Posterior vena cava (tissue), 2 donors: ENCODE measurements at places on chromosomes 4 and X. TPM values are rescaled to one million over a fixed set of nuclear protein-coding genes. Genes with fewer than 3 reads are reported as not detected.

Gene EFNB1
- 18.9 TPM for total RNA-seq

Gene SYTL4
- total RNA-seq, result 7.1 TPM

Gene HAUS3
- 11.8 TPM for total RNA-seq

Gene GAGE12F
- total RNA-seq, result not detected

Gene RTL3
- total RNA-seq, result 1.7 TPM

Gene PALLD
- total RNA-seq, result 791 TPM

Gene LIMCH1
- 38.7 TPM for total RNA-seq

Gene ITIH6
- total RNA-seq, result not detected

GRCh38 chr4:169485791-169486742 lies 126.3 kb downstream of the NEK1 start:
- no peak for DNase-seq

DNA sequence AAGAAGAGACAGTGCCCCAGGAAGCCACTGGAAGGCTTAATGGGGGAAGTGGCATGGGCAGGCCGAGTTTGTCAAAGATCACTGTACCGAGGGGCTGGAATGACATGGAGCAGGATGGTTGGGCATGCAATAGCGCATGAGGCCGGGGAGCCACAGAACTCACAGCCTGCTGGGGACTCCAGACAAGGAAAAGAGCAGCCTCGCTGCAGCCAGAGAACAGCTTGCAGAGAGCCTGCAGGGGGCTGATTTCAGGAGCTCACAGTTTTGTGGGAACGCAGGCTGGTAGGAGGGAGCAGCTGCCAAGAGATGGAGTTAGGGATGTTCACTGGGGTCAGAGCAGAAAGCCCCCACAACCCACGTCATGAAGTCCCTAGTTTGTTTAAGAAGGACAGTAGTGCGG lies 45.4 kb downstream of the STOX2 start:
- DNase-seq, result no peak

- DNase-seq, result no peak
Observed at GRCh38 chr4:81214144-81214880, 710 bp downstream of the PRKG2 start.

GRCh38 chr4:17688011-17688441 lies 73.6 kb downstream of the MED28 start:
- no peak for DNase-seq

DNA sequence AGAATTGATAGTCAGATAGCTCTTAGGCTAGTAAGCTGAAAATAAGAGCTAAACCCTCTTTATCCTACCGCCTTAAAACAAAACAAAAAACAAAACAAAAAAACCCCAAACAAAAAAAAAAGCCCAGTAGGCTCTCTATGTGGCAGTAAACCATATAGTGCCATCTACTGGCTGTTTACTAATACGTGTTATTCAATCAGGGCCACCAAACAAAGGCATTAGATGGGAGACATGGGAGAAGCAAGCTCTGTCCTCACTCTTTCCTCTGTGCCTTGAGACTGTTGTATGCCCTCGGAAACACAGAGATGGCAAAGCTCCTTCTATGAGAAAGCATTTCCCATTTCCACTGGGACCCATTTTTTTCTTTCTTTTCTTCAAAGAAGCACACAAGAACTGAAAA lies 148.8 kb upstream of the MID1 start:
- DNase-seq, result no peak

- no peak for DNase-seq
Observed at GRCh38 chrX:136192839-136193414, 45.6 kb downstream of the FHL1 start.

DNA sequence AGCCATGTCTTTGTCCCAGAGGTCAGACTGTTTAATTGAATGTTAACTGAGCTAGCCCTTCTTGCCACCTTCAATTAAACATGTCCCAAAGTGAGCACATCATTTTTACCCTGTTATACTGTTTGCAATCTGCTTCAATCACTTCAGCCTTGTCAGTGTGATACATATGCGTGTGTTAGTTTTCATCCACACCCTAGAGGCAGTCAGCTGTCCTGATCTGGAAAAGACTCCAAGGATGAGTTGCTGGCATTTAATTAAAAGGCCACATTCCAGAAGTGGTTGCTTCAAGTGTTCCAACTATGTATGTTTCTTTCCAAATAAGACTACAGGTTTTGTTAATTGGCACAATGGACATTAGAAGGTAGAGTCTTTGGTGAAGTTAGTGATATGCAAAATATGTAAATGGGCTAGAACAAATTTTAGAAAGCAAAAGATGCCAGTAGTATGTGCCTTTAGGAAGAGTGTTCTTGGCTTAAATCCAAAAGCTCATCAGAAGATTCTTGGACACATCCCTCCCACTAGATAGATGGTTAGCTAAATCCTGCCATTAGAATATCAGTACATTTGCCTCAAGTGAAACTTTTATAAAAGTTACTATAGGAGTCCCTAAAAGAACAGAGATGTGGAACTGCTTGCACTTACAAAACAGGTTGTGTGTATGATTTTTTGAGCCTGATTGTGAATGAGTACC lies 79.5 kb upstream of the SLIT2 start:
- no peak for DNase-seq

GRCh38 chrX:13123857-13124345 lies 79.5 kb upstream of the FAM9C start:
- DNase-seq, result no peak

GRCh38 chr4:38868059-38868960 lies 704 bp downstream of the FAM114A1 start:
- DNase-seq, result peak; percentile 85

GRCh38 chr4:88823058-88823919 lies 125.7 kb upstream of the NAP1L5 start:
- peak; percentile 93 for DNase-seq

DNA sequence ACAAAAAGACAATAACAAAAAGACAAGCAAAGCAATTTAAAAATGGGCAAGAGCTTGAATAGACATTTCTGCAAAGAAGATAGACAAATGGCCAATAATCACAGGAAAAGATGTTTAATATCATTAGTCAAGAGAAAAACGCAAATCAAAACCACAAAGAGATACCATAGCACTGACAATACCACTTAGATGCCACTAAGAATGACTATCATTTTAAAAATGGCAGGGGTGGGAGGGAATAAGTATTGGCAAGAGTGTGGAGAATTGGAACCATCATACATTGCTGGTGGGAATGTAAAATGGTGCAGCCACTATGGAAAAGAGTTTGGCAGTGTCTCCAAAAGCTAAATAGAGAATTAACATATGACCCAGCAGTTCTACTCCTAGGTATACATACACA lies 15.1 kb upstream of the EXOC1 start:
- no peak for DNase-seq

- no peak for DNase-seq
Observed at GRCh38 chr4:20181926-20182325, 69.8 kb upstream of the SLIT2 start.

DNA sequence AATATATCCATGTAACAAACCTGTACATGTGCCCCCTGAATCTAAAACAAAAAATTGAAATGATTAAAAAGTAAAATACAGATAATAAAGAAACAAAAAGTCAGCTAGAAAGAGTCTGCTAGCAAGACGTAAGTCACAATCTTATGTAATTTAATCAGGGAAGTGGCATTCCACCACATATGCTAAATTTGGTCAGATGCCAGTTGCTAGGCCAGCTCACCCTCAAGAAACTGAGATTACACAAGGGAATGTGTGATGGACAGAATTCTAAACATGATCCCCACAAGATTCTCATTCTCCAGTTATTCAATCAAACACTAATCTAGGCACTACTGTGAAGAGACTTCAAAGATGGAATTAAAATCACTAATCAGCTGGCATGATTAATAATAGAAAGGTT lies 689.3 kb downstream of the CENPC start:
- DNase-seq, result no peak

DNA sequence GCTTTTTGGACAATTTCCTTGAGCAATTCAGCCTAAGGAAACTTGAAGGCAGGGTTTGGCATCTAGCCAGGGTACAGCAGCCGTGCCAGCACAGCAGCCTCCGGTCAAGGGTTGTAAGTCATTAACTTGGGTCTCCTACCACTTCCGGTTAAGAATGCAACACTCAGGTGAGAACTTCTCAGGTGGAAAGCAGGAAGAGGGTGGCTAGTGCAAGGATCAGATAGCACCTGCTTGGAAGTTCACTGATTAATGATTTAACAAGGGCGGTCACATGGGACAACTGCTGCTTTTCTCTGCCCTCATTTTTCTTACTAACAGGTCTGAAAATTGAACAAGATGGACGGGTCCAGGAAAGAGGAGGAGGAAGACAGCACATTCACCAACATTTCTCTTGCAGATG lies 30.1 kb upstream of the SCOC start:
- peak; percentile 71 for DNase-seq

DNA sequence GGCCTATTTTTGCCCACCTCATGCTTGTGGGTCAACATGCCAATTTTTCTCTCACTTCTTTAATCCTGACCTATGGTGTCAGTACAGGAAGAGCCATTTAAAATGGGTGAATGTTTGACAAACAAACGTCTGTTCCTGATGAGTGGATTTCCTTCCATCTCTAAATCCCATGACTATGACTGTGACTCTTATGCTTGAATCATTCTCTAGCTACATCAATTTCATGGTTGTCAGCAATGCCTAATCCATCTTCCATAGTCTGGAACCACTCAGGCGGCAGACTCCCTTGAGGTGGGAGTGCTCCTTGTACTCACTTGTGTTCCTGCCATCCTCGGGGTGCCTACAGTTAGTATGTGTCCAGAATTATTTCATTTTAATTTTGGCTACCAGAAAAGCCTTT lies 194.9 kb upstream of the RPS6KA3 start:
- DNase-seq, result no peak

GRCh38 chrX:148540114-148540513 lies 39.7 kb downstream of the AFF2 start:
- no peak for DNase-seq

DNA sequence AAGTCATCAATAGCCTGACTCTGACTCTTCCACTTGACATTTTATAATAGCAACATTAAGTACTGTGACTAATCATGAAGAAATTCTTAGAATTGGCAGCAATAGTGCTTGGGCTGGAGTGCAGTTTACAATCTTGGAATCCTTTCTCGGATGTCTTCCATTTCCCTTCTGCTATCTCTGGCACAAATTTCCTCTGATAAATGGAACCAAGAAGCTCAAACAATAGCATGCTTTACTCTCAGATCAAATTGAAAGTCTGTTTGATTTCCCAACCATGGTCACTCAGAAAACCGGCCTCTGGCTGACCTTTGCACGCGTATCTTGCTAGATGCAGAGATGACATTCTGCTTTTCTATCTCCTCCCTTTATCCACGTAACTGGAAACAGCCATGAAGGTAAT lies 99.0 kb upstream of the SPANXC start:
- DNase-seq, result no peak

DNA sequence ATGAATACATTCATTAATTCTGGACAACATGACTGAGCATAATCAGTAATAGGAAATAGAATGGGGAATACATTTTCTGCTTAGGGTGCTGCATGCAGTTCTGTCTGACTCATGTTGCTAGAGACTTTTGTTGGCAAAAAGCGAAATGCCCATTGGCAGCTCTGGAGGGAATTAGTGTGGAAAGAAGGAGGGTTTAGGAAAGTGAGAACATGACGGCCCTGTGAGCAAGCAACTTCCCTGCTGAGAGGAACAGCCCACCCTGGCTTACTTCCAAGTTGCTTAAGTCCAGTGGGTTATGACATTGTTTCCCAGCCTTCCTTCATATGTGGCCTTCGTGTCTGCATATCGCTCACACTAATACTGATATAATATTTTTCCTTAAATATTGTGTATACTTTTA lies 13.8 kb downstream of the MAD2L1 start:
- peak; percentile 86 for DNase-seq

GRCh38 chrX:31851761-31852160 lies 779.9 kb upstream of the FTHL17 start:
- DNase-seq, result no peak

DNA sequence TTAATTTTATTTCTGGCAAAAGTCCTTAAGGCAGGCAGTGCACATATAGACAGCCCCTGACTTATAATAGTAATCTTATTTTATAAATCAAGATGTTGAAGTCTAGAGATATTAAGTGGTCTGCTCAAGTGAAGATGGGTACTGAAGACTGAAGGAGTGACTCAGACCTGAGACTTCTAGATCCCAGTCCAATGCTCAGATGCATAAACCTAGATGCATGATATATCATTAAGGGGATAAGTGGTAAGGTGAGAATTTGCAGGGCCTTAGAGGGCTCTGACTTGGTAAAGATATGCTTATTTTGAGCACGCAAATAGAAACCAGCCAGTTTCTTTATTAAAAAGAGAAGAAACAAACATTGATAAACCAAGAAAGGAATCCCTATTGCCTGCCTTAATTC lies 42.9 kb downstream of the SLC9A7 start:
- no peak for DNase-seq

- no peak for DNase-seq
Observed at GRCh38 chr4:167943872-167944505, 148.3 kb upstream of the ANXA10 start.

DNA sequence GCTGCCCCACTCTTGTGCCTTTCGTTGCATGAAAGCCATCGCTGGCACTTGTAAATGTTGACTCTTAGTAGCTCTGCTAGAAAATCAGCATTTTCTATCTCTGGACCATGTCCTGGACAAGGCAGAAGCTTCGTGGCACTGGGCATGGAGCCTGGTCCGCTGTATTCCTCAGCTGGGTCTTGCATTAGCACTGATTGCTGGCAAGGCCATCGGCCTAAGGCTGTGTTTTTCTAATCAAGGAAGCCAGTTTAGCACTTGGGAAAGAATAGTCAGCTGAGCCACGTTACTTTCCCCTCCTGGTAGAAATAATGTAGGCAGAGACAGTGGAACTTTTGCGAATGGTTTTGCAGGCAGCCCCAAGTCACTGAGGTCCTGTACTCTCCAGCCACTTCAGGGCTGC lies 180.2 kb upstream of the EOLA2 start:
- DNase-seq, result no peak

GRCh38 chr4:119521268-119521667 lies 107.3 kb downstream of the PDE5A start:
- no peak for DNase-seq

GRCh38 chrX:40908857-40909475 lies 173.6 kb upstream of the MED14 start:
- no peak for DNase-seq

DNA sequence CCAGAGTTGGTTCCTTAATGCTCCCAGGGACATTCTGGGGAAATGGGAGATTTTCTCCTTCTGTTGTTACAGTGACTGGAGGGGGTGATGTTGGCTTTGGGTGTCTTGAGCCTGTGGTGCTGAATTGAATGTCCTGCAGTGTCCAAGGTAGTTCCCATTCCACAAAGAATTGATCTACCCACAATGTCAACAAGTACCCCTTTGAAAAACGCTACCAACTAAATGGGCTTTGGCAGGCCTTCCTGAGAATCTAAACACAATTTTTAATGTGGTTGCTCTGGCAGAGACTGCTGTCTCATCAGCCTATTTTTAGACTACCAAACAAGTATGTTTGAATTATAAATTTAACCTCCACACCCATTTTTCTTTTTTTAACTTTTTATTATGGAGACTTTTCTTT lies 69.4 kb downstream of the CCKAR start:
- DNase-seq, result no peak

- DNase-seq, result no peak
Observed at GRCh38 chrX:10554612-10555270, 65.6 kb downstream of the MID1 start.

GRCh38 chr4:146513548-146513947 lies 8.2 kb downstream of the SLC10A7 start:
- DNase-seq, result no peak
